GM13976 (cell line): ENCODE measurements at places on chromosomes 7 and 10.

- no peak for DNase-seq
Observed at GRCh38 chr7:107678110-107678753, 17.6 kb downstream of the SLC26A4 start.

DNA sequence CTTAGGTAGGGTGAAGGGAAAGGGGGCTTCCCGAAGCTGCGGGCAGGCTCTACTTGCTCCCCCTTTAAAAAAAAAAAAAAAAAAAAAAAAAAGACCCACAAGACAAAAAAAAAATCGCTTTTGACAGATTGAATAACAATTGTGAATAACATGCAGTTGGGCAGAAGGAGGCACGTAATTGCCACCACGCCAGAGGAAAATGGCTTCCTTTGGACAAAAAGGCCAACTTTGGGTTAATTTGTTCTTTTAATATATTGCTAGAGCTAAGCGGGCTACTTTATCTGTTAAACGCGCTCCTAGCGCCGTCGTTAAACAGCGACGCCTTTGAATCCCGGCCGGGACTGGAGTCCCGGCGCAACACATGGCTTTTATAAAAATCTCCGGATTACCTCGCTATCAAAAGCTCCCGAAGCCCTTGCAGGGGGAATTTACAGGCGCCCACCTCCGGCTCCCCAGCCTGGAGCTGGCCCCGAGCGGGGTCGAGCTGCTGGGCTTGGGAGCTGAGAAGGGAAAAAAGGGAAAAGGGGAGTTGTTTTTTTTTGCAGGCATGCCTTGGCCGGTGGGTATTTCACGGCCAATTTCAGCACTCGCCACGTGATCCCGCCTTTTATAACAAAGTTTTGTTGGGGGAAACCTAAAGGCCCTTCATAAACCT, 1.2 kb downstream of the HOXA11 start:
- DNase-seq, result no peak

- DNase-seq, result no peak
Observed at GRCh38 chr7:56222866-56223265, 106.6 kb upstream of the NUPR2 start.

- no peak for DNase-seq
Observed at GRCh38 chr10:25232204-25232603, 57.4 kb downstream of the GPR158 start.

GRCh38 chr10:127332631-127333030, 136.2 kb upstream of the INSYN2A start:
- DNase-seq, result no peak

- no peak for DNase-seq
Observed at GRCh38 chr7:73984481-73985205, 43.3 kb upstream of the ELN start.

DNA sequence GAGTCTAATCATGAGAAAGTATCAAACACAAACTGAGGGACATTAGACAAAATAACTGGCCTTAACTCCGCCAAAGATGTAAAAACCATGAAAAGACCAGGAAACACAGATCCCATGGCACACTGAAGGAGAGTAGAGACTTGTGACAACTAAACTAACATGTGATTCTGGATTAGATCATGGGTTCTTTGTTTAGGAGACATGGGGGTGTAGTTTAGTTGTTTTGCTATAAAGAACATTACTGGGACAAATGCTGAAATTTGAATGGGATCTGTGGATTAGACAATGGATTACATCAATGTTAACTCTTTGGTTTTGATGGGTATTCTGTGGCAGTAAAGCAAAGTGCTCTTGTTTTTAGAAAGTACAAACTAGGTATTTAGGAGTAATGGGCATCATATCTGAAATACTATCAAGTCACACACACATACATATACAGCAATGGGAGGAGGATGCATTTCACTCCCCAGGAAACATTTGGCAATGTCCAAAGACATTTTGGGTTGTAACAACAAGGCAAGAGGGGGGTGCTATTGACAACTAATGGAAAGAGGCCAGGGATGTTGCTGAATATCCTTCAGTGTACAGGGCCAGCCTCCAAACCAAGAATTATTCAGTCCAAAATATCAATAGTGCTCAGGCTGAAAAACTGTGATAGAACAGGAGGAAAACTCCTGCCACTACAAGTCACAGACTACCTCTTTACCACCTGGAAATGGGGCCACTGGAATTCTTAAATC, 32.4 kb downstream of the WAPL start:
- DNase-seq, result no peak
